Neuronal stem cell (in vitro differentiated cells): ENCODE measurements at places on chromosomes 13 and 19.

GRCh38 chr13:76672420-76672819 is 213.8 kb downstream of the KCTD12 start:
- no peak for DNase-seq

- no peak for DNase-seq
Measured at GRCh38 chr19:18558604-18559003, 934 bp downstream of the KXD1 start.

GRCh38 chr13:31431722-31432137 is 232.0 kb downstream of the B3GLCT start:
- peak; percentile 49 for DNase-seq

GRCh38 chr13:40922437-40923040 is 96.6 kb downstream of the ELF1 start:
- peak; percentile 2 for DNase-seq

DNA sequence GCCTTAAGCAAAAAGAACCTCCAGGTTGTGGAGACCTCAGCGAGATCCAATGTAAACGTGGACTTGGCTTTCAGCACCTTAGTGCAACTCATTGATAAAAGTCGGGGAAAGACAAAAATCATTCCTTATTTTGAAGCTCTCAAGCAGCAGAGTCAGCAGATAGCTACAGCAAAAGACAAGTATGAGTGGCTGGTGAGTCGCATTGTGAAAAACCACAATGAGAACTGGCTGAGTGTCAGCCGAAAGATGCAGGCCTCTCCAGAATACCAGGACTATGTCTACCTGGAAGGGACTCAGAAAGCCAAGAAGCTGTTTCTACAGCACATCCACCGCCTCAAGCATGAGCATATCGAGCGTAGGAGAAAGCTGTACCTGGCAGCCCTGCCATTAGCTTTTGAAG is 58.5 kb downstream of the ARHGAP35 start:
- DNase-seq = no peak

DNA sequence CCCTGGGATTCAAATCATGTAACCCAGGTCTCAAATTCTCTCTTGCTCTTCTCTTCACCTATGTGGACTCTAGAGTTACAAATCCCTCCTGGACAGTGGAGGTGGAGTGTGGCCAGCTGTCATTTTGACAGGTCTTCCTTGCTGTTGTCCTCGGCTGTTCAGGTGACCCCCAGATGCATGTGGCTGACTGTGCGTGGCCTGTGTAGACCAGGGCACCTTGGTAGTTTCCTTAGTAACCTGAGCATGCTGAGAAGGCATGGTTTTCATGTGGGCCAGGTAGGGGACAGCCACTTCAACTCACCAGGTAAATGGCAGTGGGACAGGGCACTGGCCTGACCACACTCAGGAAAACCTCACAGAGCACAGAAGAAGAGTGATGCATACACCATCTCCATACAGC is 155.0 kb upstream of the TSHZ3 start:
- DNase-seq = no peak

DNA sequence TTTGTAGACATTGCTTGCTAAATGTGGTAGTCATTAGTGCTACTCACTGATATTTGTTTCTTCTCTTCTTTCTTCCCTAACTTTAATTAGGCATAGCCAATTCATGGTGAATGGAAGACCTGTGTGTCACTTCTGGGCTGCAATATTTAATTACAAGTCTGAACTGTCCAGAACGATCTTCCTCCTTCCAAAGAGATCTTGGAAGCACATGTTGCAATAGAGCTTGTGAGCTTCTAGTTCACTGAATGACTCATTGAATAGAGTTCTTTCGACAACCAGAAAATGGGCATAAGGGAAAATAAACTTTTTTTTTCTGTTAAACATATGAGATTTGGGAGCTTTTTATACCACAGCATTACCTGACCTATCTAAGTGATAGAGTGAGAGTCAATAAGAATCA is 1264.6 kb downstream of the PCDH9 start:
- no peak for DNase-seq

DNA sequence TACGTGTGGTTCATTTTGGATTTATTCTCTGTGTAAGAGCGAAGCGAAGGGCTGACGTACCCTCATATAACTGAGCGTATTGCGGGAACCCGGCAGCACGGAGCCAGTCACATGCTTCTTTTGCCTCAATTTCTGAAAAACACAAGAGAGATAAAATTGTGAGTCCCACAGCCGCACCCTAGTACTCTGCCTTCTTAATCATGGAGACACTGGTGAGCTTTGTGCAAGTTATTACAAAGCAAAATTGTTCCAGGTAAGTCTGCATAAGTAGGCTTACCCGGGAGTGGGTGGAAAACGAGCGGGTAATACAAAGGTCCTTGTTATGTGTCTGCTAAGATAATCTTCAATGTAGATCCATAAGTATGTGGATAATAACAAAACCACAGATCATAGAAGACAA is 118.1 kb downstream of the STARD13 start:
- no peak for DNase-seq

DNA sequence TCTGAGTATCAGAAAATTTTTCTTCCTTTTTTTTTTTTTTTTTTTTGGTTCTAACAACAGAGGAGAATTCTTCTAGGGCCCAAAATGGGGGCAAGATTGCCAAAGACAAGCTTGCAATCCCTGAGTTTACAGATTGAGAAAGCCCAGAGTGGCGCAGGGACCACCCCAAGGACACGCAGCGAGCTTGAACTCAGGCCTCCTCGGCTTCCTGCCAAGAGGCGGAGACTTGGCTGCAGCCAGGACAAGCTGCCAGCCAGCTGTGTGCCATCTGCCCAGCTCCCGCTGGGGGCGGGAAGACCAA is 506 bp upstream of the MRPL34 start:
- no peak for DNase-seq

DNA sequence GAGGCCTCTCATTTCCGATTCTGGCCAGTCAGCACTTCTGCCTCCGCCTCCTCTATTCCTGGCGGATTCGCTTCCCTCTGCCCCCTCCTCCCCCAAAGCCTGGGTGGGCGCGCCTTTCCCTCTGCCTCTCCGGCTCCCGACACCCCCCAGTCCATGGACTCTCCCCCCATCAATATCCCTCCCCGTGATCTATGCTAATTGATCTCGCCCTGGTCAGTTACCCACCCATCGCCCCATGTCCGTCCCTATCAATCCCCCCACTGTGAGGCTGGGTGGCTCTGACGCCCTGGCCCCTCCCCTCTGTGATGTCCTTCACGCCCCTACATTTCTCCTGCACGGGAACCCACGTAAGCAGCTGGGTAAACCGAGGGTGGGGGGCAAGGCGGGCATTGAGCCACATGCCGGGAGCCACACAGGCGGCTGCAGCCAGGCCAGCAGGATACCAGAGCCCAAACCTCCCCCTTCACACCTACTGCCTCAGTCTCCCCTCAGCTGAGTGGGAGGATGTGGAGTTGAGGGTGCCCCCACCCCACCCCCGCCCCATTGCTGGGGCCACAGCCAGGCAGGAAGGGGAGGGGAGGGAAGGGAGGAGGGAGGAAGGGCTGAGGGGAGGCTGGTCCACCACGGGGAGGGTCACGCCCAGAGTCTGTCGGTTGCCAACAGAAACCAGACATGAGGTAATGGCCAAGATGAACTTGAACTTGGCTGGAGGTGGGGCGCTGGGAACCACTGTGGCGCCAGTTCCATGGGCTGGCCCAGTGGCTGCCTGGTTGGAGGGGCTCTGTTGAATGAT is 21.0 kb downstream of the SMIM24 start:
- no peak for DNase-seq

- DNase-seq = no peak
Measured at GRCh38 chr13:41691274-41691673, 233.9 kb downstream of the RGCC start.

- DNase-seq = no peak
Measured at GRCh38 chr13:109385242-109385560, 401.2 kb downstream of the IRS2 start.

DNA sequence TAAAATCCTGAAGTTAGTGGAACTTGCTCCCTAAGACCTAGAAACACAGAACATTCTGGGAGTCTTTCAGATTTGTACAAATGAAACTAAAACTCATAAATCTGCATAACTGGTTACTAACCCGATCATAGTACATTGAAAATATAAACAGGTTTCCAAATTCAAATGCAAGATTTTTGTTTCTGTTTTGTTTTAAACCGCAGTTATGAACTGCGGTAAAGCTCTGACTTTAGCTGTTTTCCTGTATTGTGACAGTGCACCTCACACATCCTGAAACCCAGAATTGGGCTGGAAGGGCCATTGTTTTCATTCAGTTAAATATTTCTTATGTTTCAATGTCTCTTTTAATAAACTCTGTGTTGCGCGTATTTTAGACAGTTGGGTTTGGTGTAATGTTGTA is 204.7 kb downstream of the SHISA2 start:
- DNase-seq = no peak

DNA sequence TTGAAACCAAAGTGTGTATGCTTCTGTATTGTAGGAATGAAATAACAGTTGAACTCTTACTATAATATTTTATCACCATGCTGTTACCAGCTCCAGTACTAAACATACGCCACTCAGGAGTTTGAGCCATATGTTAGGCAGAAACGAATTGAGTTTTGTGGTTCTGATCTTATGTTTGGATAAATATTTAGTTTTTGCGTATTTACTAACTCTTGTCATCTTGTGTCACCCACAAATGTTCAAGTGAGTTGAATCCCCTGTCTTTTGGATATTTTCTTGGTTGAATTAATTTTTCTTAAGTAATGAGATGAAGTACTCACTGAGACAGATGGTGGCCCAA is 1.5 kb downstream of the FNDC3A start:
- DNase-seq = no peak

DNA sequence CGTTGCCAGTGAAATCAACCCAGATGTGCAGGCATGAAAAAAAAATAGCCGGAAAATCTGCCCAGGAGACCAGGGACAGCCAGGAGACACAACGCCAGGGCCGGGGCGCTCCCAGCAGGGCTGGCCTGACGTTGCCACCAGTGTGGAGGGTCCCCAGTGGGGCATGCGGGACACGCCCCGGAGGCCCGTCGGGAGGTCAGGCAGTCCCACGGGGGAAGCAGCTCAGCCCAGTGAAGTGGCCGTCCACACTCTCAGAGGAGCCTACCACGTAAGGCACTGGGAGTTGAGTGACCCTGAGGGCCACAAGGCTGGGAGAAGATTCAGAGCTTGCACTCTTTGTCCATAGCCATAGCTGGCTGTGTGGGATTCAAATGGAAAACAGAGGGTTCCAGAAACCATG is 53.2 kb upstream of the GAS6 start:
- no peak for DNase-seq

DNA sequence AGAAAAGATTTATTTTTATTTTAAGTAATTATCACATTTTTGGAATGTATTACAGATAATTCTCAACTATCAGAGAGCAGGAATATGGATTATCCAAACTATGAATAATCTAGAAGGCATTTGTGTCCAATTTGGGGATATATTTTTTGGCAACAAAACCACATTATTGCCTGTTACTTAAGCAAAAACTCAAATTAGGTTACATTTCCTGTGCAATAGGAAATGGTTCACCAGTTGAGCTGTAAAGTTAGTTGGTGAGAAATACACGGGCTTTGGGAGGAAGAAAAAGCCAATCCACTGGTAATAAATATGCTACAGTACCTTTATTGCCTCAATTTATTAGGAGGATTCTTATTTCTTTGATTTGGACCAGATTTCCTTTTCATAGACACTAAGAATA is 1075.2 kb downstream of the PCDH9 start:
- no peak for DNase-seq

DNA sequence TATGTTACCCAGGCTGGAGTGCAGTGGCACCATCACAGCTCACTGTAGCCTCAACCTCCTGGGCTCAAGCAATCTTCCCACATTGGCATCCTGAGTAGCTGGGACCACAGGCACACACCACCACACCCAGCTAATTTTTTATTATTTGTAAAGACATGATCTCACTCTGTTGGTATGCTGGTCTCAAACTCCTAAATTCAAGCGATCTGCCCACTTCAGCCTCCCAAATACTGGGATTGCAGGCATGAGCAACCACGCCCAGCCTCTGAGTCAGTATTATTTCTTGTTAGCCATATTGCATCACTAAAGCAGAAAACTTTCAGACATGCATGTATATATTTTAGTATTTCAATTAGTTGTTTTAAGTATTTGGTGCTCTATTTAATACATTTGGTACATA is 376.4 kb downstream of the GPC6 start:
- no peak for DNase-seq

GRCh38 chr19:58578012-58578925 is 5.1 kb upstream of the MZF1 start:
- no peak for DNase-seq

GRCh38 chr13:106513025-106513983 is 22.2 kb downstream of the EFNB2 start:
- no peak for DNase-seq

DNA sequence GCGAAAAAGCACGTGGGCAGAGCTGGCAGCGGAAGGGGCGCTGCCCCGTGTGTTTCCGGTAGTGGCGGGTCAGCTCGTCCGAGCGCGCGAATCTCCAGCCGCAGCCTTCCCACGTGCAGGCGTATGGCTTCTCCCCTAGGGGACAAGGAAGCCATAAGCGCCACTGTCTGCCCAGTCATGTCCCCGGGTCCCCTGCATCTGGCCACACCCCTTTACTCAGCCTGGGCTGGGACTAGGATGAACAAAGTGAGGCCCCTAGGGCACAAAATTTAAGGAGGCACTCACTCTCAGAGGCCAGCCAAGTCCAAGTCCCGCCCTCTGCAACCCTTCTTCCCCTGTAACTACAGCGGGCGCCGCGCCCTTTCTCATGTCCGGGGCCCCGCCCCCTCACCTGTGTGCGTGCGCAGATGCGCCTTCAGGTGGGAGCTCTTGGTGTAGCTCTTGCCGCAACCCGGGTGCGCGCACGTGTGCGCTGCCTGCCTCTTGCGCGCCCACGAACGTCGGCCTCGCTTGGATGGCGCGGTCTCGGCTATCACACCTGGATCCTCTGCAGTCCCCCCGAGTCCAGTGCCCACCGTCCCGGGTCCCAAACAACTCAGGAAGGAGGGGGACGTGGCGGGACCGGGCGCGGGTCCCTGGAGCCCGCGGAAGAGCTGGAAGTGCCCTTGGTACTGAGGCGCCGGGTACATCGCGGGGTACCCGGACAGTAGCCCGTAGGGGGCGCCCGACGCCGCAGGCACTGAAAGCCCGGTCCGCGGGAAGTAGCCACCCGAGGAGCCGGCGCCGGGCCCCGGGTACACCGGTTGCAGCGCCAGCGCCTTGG is 1.9 kb downstream of the KLF1 start:
- peak; percentile 42 for DNase-seq

DNA sequence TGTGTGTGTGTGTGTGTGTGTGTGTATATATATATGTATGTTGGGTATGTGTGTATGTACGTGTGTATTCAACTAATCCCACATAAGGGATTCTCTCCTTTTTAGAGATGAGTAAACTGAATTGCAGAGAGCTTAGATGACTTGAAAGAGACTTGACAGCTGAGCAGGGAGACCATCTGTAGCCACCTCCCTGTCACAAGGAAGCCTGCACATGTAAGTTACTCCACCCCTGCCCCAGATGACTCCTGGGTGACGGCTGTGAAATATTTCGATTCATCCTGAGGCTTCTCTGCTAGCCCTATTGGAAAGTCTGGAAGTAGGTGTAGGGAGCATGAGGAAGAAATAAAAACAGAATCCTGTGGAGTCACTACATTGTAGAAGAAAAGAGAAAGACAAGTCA is 480.4 kb downstream of the FOXO1 start:
- DNase-seq = no peak
